ENCODE measurements at places on chromosomes 1 and 21.

DNA sequence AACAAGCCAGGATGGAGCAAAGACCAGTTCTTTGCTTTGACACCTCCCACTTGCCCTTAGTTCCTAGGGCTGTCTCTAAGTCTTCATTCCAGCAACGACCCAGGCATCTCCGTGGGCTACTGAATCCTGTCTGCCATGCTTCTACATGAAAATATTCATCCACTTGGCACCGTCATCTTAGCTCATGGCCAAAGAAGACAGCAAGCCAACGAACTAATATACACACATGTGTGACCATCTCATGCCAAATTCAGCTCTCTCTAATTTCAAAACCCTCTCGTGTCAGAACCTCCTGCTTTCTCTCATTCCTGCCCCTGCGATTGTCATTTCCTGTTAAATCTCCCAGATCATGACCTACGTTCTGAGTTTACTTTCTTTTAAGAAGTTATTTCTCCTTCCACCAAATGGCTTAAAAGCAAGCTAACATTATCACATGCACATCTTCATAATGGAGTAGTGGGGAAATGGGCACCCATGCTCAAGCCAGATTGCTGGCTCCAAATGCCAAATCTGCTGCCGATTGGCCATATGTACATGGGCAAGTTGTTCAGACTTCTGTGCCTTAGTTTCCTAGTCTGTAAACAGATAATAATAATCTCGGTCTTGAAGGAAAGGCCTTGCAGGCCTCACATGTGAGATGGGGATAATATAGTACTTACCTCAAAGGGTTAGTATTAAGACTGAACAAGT is 373.4 kb downstream of the USH2A start:
- DNase-seq: no peak

GRCh38 chr1:41774471-41774990 is 144.2 kb downstream of the HIVEP3 start:
- no peak for DNase-seq

- no peak for DNase-seq
Measured at GRCh38 chr1:18752409-18752808, 107.1 kb downstream of the TAS1R2 start.

DNA sequence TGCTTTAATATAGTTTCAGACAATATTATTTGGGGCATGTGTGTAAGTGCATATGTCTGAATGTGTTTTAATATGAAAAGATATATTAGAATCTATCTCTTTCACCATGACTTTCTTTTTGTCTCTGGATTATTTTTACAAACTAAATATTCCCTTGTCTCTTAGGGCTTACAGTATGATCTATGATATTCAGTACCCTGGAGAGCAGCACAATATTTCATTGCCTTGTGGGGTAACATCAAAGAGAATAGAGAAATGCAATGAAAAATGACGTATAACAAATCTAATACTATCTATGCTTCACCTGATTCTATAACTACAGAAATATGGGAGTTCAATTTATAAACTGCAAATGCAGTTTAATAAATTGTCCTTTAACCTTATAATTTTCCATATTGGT is 2084.5 kb downstream of the MRPL39 start:
- DNase-seq: no peak

- DNase-seq: no peak
Measured at GRCh38 chr1:47796626-47797025, 200.6 kb downstream of the TRABD2B start.

- DNase-seq: no peak
Measured at GRCh38 chr1:94633051-94633450, 91.5 kb upstream of the F3 start.

GRCh38 chr1:60984062-60984799 is 98.1 kb upstream of the NFIA start:
- no peak for DNase-seq

DNA sequence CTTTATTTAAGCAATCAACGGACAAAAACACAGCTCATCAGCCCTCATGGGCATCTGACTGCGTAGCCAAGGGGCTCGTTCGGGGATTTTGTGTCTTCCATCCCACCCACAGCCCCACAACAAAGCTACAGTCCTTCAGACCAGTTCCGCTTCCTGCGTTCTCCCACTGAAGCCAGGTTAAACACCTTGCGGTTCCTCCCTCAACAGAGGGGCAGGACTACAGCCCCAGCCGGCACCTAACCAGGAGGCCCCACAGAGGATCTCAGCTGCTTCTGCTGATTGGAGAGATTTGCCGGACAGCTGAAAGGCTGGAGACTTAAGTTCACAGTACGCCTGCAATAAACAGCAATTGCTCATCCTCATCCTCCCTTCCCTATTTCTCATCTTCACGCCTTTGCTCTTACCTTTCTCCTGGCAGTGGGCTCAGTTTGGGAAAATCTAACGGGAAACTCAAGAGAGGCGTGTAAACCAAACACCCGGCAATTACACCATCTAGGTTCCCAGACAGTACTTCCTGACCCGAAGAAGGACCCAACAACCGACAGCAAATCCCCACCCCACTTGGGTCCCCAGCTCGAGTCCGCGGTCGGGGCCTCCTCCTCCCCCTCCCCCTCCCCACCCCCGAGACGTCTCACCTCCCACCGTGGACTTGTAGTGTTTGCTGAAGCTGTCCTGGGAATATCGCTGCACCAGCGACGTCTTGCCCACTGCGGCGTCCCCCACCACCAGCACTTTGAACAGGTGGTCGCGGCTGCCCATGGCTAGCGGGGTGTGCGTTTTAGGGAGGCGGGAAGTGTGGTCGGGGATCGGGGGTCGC is 876 bp downstream of the RAB29 start:
- DNase-seq: peak; percentile 45

- DNase-seq: no peak
Measured at GRCh38 chr21:31727181-31727580, 4.7 kb downstream of the SCAF4 start.

- DNase-seq: no peak
Measured at GRCh38 chr1:40877698-40878097, 15.5 kb upstream of the CITED4 start.

DNA sequence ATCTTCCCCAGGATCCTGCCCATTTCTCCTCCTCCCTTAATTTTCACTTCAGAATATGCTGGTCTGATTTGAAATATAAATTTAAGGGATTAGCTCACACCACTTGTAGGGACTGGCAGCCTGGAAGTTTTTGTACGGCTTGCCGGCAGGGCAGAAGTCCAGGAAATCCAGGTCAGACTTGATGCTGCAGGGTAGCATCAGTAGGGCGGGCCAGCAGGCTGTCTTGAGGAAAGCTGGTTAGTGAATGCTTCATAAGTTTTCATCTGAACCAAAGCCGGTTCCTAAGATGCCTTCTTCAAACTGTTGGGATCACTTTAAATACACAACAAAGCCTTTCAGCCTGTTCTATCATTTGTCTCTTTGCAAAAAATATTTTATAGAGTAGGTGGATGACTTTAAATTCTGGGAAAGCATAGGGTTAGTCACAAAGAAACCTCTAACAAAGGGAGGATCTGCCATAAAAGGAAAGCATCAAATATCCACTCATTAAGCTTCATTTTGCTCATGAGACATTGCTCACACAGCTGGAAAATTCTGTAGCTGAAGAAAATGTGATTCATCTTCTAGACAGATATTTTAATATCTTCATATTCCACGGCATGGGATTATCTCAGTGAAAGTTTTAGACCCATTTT is 90.7 kb upstream of the GFI1 start:
- no peak for DNase-seq

- peak; percentile 71 for DNase-seq
Measured at GRCh38 chr1:161071886-161072371, 2.2 kb upstream of the ARHGAP30 start.

- no peak for DNase-seq
Measured at GRCh38 chr1:9703681-9704080, 52.1 kb downstream of the PIK3CD start.

DNA sequence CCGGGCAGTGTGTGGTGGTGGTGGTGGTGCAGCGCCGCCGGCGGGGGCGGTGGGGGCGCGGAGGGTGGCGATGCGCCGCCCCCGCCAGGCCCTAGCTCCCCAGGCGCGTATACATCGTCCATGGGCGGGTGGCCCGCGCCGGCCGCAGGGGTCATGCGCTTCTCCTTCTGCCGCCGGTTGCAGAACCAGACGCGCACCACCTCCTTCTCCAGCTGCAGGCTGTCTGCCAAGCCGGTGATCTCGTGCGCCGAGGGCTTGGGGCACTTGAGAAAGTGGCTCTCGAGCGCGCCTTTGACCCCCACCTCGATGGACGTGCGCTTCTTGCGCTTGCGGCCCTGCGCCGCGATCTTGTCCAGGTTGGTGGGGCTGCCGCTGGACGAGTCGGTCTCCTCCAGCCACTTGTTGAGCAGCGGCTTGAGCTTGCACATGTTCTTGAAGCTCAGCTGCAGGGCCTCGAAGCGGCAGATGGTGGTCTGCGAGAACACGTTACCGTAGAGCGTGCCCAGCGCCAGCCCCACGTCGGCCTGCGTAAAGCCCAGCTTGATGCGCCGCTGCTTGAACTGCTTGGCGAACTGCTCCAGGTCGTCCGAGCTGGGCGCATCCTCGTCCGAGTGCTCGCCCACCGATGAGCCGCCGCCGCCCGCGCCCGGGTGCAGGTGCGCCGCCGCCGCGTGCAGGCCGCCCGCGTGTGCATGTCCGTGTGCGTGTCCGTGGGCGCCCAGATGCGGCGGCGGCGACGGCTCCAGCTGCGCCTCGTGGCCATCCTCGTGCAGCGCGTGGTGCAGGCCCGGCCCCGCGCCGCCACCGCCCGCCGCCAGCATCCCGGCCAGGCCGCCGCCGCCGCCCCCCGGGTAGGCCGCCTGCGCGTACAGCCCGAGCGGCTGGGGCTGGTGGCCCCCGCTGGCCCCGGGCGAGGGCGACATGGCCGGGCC is 926 bp downstream of the POU3F1 start:
- DNase-seq: no peak

- DNase-seq: no peak
Measured at GRCh38 chr1:156491151-156491949, 9.2 kb downstream of the MEF2D start.

DNA sequence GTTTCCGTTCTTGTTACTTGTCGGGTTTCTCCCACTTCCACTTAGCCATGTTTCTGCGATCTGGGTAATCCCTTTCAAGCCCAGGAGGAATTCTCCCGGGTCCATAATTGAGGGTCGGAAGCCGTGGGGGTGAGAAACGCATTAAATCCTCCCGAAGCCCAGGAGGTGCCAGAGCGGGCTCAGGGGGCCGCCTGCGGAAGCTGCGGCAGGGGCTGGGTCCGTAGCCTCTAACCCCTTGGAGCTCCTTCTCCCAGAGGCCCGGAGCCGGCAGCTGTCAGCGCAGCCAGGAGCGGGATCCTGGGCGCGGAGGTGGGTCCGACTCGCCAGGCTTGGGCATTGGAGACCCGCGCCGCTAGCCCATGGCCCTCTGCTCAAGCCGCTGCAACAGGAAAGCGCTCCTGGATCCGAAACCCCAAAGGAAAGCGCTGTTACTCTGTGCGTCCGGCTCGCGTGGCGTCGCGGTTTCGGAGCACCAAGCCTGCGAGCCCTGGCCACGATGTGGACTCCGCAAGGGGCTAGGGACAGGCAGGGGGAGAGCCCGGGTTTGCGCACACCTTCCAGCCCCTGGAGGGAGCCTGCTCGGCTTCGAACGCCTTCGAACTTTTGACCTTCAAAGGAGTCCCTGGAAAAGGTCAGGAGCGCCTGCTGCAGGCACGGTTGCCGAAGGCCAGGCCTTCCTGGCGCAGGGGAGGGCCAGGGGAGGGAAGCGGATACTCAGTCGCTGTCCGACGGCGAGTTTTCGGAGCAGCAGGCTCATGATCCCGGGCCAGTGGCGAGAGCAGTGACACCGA is 1.7 kb upstream of the SIM2 start:
- DNase-seq: no peak

DNA sequence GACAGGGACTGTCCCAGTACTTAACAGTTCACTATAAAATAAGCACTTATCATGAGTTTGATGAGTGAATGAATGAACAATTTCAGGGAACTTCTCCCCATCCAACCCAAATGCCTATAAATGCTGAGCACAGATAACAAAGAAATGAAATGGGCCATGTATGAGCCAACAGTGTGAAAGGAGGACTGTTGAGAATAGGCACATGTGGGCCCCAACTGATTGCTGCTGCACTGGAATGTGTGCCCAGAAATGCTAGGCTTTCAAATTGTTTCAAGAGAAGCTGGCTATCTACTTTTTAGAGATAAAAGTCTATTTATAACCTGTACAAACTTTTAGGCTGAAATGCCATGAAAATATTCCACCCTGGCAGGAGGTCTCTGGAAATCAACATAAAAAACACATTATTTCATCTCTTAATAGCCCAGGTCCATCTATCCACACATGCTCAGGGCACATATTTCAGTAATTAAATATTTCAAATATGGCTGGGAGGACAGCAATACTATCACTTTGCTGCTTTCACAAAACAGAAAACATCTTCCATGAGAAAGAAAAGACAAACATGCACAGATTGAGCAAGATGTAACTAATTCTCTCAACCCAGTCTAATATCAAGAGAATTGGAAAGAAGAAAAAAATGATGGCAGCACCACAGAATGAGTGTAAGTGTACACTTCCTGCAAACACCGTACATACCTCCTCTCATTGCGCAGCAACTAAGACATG is 49.8 kb downstream of the COLGALT2 start:
- DNase-seq: no peak

DNA sequence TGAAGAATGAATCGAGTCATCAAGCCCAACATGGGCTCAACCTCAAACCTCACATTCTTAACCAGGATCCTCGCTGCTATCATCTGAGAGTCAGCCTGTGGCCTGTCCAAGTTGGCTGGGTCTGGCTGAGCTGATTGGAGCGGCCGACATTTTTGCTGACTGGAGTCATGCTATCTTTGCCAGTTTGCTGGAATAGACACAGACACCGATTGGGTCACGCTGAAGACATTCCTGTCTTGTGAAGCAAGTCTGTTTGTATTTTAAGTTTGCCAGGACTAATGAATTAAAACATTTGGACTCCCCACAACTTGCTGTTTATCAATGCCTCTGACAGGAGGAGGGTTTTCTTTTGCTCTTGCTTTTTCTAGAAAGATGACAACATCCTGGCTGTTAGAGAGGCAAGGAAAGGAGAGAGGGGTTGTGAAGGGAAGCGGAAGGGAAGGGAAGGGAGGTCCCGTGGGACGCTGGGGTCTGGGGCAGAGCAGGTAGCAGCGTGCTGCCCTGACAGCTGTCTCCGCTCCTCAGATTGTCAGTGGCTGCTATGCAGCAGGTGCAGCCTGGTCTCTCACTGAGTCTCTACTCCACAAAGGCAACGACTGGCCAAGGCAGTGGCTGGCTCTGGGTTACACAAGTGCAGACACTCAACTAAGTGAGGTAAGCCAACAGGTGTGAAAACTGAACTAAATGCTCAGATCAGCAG is at the start of gene MAP3K7CL:
Gene MAP3K7CL (plus strand): TSS at position 375 of the 700 bp plus-strand sequence. CDS start 2,701 bp downstream, outside the sequence.
- DNase-seq: no peak

DNA sequence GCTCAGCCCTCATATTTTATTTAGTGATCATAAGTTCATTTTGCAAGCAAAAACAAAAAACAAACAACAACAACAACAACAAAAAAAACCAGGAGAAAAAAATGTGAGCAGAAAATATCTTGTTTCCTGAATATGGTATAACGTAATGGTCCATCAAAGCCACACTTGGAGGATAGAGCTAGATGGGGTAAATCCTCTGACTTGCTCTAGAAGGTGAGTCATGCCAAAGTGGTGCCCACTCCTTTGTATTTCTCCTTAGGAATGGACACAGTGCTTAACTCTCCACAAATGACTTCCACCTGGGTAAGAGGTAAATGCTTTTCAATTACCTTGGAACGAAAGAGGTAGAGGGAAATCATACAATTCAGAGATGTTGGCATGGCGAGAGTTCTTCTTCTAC is 20.6 kb downstream of the PROX1 start:
- no peak for DNase-seq

Data from HEK293T (cell line).